ENCODE measurements at places on chromosomes 4 and X. TPM values are rescaled to one million over a fixed set of nuclear protein-coding genes. Genes with fewer than 3 reads are reported as not detected.

GRCh38 chr4:68445111-68445510 lies 2.2 kb upstream of the TMPRSS11E start:
- DNase-seq: no peak
- H3K27ac ChIP-seq: no peak overlapping the region
- H3K27me3 ChIP-seq: no peaks in the 10 kb centered on the region

MAGED4 gene
- total RNA-seq: 2.1 TPM

GRCh38 chr4:114563536-114564315 lies 34.9 kb upstream of the UGT8 start:
- no peaks in the 10 kb centered on the region for H3K36me3 ChIP-seq
- H3K4me3 ChIP-seq: no peak overlapping the region
- H3K27ac ChIP-seq: no peak overlapping the region
- no peaks in the 10 kb centered on the region for H3K4me1 ChIP-seq
- H3K27me3 ChIP-seq: no peaks in the 10 kb centered on the region
- DNase-seq: no peak

GRCh38 chrX:117972711-117973109 lies 143.9 kb downstream of the KLHL13 start:
- no peaks in the 10 kb centered on the region for H3K4me1 ChIP-seq
- no peak overlapping the region for H3K27ac ChIP-seq
- no peak overlapping the region for H3K4me3 ChIP-seq
- no peaks in the 10 kb centered on the region for H3K36me3 ChIP-seq

- no peaks in the 10 kb centered on the region for H3K4me1 ChIP-seq
- DNase-seq: no peak
- no peaks in the 10 kb centered on the region for H3K27me3 ChIP-seq
- H3K4me3 ChIP-seq: no peak overlapping the region
- no peaks in the 10 kb centered on the region for H3K36me3 ChIP-seq
These were observed 148.1 kb upstream of the EOLA2 start for GRCh38 chrX:150086371-150086770.

DNA sequence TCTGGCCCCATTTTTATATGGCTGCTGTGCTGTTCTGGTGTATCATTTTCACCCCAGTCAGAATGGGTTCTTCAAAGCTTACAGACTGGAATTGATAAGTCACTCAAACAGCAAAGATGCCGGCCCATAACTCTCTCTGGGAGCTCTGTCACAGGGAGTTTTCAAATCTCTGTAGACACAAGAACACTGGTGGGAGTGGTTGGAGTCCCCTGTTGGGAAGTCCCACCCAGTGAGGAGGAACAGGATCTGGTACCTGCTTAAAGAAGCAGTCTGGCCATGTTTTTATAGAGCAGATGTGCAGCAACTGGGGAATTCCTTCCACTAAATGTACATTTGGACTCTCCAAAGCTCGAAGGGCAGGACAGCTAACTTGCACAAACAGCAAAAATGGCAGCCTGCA lies 69.3 kb upstream of the UGT2B7 start:
- H3K4me1 ChIP-seq: no peaks in the 10 kb centered on the region
- H3K27me3 ChIP-seq: no peaks in the 10 kb centered on the region
- no peak for DNase-seq
- H3K27ac ChIP-seq: no peak overlapping the region

GRCh38 chrX:15820106-15821073 lies 30.1 kb downstream of the ZRSR2 start:
- H3K36me3 ChIP-seq: peaks cover 12% of the 10 kb centered on the region
- no peak overlapping the region for H3K27ac ChIP-seq
- H3K27me3 ChIP-seq: no peaks in the 10 kb centered on the region
- H3K4me1 ChIP-seq: no peaks in the 10 kb centered on the region

GRCh38 chrX:41958861-41959260 lies 35.5 kb upstream of the CASK start:
- DNase-seq: no peak
- H3K36me3 ChIP-seq: no peaks in the 10 kb centered on the region
- H3K4me3 ChIP-seq: no peak overlapping the region
- H3K4me1 ChIP-seq: no peaks in the 10 kb centered on the region
- H3K27me3 ChIP-seq: no peaks in the 10 kb centered on the region
